ENCODE measurements at places on chromosomes 13 and 19.

DNA sequence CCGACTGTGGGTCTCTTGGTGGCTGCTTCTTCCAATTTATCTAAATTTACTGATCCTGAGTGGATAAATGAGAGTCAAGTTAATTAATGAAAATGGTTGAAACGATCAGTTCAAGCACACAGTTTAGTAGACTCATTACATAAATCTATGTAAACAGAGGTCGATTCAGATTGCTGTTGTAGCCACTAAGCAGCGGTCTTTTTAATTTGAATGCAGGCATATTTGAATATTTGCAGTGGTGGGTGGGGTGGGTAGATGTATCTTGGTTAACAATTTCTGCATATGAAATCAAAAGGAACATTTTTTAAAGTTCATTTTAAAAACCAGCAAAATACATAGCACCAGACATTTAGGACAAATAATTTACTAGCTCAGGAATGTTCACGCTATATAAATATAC lies 325.9 kb downstream of the KLF12 start:
- H3K27ac ChIP-seq: no peak overlapping the region
- H3K4me3 ChIP-seq: no peak overlapping the region
- H3K27me3 ChIP-seq: no peaks in the 10 kb centered on the region
- no peak for DNase-seq
- peaks cover 7% of the 10 kb centered on the region for H3K36me3 ChIP-seq

DNA sequence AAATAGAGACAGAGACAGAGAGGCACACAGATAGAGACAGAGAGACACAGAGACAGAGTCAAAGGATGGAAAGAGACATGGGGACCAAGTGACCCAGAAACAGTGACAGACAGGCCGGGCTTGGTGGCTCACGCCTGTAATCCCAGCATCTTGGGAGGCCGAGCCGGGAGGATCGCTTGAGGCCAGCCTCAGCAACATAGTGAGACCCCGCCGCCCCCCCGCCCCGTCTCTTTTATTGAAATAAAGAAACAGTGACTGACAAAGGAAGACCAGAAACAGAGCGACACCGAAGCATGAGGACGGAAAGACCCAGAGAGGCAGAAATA lies 848 bp upstream of the NECTIN2 start:
- H3K36me3 ChIP-seq: no peaks in the 10 kb centered on the region
- no peaks in the 10 kb centered on the region for H3K27me3 ChIP-seq
- H3K4me3 ChIP-seq: no peak overlapping the region
- DNase-seq: no peak
- peaks cover 19% of the 10 kb centered on the region for H3K4me1 ChIP-seq

- H3K27ac ChIP-seq: no peak overlapping the region
- H3K36me3 ChIP-seq: peaks cover 31% of the 10 kb centered on the region
- peak; percentile 38 for DNase-seq
- H3K4me3 ChIP-seq: peak overlapping the region; percentile 62
- H3K4me1 ChIP-seq: peaks cover 59% of the 10 kb centered on the region
- no peaks in the 10 kb centered on the region for H3K27me3 ChIP-seq
These were observed 51.0 kb downstream of the LYL1 start for GRCh38 chr19:13051557-13052165.

DNA sequence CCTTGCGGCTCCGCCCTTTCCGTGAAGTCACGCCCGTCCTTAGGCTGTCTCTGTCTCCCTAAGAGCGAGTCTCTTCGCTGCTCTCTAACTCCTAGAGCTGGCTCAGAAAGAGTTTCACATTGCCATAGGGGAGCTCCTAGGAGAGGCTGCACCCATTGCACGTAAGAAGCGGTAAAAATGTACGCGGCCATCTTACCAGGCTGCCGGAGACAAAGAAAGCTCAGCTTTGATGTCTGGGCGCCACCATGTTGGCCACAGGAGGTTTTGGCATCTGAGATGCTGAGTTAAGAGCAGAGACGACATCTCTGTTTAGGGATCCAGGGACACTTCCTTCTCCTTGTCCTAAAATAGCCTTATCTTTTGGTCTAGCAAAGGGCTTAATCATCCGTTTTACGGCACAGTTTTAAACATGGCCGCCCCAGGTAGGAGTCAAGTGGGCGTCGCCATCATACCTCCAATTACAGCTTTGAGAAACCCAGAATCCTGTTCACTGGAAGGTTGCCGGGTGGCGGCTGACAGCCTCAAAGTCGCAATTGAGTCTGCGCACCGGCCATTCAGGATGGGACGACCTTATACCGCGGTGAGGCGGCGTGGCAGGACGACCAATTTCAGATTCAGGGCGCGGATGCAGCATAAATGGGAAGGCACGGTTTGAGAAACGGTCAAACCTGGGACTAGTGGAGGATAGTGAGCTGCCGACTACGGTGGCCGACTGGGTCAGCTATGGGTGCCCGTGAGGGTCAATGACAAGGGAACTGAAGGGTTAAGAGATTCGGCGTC lies at the start of gene ZNF793:
Gene ZNF793, plus strand, starts transcription at position 553 of the 780 bp plus-strand sequence. CDS start 16,501 bp downstream, outside the sequence.
- DNase-seq: peak; percentile 82
- H3K4me1 ChIP-seq: peaks cover 1% of the 10 kb centered on the region
- no peaks in the 10 kb centered on the region for H3K27me3 ChIP-seq
- H3K27ac ChIP-seq: peak within 1 kb of the TSS; percentile 88

- H3K27ac ChIP-seq: no peak overlapping the region
- H3K4me3 ChIP-seq: peak overlapping the region; percentile 72
- H3K27me3 ChIP-seq: no peaks in the 10 kb centered on the region
- peak; percentile 58 for DNase-seq
These were observed 11.6 kb upstream of the NFIX start for GRCh38 chr19:12983542-12984142.

- H3K4me1 ChIP-seq: no peaks in the 10 kb centered on the region
- no peak overlapping the region for H3K27ac ChIP-seq
- no peaks in the 10 kb centered on the region for H3K27me3 ChIP-seq
- H3K36me3 ChIP-seq: no peaks in the 10 kb centered on the region
- no peak overlapping the region for H3K4me3 ChIP-seq
- no peak for DNase-seq
These were observed 1078.7 kb upstream of the ATXN8OS start for GRCh38 chr13:69028936-69029335.

DNA sequence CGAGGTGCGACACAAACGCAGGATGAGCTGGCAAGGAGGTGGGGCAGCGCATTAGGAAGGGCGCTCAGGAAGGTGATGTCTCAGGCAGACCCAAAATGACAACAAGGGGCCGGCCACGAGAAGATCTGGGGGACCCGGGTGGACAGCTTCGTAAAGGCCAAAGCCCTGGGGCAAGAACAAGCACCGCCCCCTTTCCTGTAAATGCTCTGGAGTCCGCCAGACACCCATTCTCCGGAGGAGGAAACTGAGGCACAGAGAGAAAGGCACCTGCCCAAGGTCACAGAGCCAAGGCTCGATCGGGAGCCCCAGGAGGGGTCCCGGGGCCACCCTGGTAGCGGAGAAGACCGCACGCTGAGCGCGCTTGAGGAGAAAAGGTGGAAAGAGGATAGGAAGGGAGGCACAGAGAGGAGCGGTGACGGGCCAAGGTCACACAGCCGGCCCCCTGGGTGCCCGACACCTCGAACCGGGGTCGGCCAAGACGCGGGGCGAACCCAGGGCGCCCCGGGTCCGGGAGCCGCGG lies 571 bp downstream of the SAFB2 start:
- no peak overlapping the region for H3K27ac ChIP-seq
- no peak for DNase-seq
- H3K36me3 ChIP-seq: peaks cover 58% of the 10 kb centered on the region
- H3K4me1 ChIP-seq: peaks cover 13% of the 10 kb centered on the region
- no peaks in the 10 kb centered on the region for H3K27me3 ChIP-seq
- H3K4me3 ChIP-seq: peak overlapping the region; percentile 96

All from mesenchymal stem cell (in vitro differentiated cells and primary cell).